ENCODE measurements at places on chromosomes 1 and 21.

GRCh38 chr1:169099561-169099960 is 6.9 kb upstream of the ATP1B1 start:
- no peak for DNase-seq

GRCh38 chr1:9316080-9316444 is 23.4 kb downstream of the SPSB1 start:
- no peak for DNase-seq

GRCh38 chr1:15254559-15254958 is 7.5 kb downstream of the FHAD1 start:
- no peak for DNase-seq

DNA sequence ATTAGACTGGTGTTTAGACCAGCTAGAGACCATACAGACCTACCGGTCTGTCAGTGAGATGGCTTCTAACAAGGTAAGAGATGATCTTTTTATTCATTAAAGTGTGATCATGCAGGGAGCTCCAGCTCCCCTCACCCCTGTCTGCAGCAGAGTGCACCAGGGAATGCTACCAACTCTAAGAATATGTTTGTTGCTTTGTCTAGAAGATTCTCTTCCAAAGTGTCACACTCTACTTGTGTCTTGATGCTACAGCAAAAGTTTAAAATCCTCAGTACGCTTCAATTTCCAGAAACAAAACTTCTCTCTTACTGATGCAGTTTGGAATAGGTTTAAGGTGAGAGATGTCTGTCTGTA is 201.4 kb upstream of the SGIP1 start:
- no peak for DNase-seq

DNA sequence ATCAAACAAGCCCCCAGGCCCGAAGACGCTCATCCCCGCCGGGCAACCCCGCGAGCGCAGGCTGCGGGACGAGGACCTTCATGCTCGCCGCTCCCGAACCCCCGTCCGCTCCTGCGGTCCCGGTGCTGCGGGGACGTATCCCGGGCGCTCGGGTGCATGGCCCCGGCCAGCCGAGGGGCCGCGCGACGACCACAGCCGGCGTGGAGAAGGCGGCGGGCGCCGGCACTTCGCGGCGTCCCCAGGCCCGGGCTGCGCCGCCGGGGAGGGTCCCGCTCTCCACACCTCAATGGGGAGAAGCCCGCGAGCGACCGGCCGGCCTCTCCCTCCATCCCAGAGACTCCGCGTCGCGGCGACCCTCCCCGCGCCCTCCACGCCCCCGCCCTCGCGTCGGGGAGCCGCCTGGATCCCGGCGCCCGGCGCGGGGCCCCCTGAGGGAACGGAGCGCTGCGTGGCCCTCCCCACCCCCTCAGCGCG is 401 bp downstream of the ERRFI1 start:
- DNase-seq, result no peak

All from Panc1 (cell line).